ENCODE measurements at places on chromosomes 1 and 21.

DNA sequence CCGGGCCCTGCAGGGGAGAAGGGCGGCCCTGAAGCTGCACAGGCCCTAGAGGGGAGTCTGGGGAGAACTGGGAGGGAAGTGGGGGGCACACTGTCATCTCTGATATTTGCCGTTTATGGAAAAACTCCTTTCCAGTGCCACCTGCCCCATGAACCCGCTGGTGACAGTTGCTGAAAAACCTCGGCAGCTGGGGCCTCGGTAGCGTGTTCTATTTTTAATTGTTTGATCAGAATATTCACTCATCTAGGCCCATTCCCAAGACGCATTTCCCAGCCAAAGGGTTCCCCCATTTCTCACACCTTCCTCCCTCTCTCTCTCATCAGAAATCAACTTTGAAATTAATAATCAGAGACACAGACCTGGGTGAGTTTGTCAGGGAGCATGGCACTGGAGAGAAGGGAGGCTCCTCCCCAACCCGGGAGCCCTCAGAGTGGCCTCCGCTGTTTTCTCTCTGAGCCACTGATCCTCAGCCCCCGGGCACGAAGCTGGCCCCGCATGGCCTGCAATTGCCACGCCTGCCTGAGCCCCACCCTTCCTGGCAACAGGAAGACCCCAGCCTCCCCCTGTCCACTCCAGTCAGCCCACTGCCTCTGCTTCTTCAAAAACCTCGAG lies 111.1 kb downstream of the CASZ1 start:
- DNase-seq: no peak

GRCh38 chr21:18716578-18717138 lies 313.1 kb upstream of the TMPRSS15 start:
- DNase-seq: no peak

DNA sequence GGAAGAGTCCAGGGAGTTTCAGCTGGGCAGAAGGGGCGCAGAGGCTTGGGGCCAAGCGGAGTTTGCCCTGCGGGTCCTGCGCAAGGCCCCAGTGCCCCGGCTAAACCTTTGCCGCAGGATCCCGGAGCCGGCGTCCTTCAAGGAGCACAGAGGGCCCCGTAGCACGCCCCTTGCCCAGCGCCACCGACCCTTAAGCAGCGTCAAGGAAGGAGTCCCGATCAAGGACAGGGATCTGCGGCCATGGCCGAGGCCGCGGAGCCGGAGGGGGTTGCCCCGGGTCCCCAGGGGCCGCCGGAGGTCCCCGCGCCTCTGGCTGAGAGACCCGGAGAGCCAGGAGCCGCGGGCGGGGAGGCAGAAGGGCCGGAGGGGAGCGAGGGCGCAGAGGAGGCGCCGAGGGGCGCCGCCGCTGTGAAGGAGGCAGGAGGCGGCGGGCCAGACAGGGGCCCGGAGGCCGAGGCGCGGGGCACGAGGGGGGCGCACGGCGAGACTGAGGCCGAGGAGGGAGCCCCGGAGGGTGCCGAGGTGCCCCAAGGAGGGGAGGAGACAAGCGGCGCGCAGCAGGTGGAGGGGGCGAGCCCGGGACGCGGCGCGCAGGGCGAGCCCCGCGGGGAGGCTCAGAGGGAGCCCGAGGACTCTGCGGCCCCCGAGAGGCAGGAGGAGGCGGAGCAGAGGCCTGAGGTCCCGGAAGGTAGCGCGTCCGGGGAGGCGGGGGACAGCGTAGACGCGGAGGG lies 520 bp downstream of the CLIC6 start:
- peak; percentile 42 for DNase-seq

DNA sequence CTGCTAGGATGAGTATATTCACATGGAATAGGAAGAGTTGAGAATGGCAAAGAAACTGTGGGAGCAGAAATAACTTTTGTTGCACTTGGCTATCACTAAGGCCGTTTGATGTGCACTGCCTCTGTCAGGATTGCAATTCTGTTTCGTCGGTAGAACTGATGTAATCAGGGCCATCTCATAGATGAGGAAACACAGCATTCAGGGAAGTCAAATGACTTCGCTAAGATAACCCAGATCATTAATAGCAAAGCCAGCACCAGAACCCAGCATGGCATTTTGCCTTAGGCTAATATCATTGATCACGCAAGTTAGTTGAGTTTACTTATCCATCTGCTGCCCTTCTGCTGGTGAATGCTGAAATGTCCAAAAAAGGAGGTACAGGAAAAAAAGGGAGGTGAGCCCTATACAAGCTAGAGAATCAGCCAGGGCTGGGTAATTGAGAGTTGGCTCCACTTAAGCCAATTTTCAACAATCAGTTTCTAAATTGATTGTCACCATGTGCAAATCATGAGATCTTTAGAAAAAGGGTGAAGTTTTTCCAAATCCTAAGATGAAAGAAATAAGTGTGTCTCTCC lies 7.6 kb downstream of the RASSF5 start:
- DNase-seq: no peak

DNA sequence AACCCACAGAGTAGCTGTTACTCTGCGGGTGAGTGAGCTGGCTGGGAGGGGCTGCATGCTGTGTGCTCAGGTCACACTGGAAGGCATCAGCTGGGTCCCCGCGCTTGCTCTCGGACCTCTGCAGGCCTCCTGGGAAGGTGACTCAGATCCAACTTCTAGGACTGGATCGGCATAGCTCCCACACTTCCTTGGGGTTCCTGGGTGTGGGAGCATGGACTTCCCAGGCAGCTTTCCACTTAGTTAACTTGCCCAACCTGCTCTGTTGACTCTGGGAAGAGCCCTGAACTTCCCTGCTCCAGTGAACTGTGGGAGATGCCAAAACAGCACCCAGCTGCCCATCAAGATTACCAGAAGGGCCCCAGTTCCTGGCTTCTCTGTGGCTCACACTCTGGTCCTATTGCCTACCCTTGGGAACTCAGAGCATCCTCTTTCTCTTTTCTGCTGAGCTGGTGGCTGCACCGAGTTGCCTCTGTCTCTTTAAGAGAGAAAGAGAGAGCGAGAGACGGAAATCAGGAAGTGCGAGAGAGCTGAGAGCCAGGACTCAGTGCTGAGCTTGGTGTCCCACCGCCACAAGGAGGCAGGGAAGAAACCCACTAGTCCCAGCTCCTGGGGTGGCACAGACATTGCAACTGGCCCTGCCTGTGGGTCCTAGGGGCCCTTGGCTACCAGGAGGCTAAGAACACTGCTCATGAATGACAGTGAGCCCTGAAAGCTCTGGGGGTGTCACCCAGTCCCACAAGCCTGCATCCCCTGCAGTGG lies at the start of gene IKBKE:
Gene IKBKE (plus strand): TSS at position 544 of the 759 bp plus-strand sequence. CDS start 2,752 bp downstream, outside the sequence.
- DNase-seq: no peak

DNA sequence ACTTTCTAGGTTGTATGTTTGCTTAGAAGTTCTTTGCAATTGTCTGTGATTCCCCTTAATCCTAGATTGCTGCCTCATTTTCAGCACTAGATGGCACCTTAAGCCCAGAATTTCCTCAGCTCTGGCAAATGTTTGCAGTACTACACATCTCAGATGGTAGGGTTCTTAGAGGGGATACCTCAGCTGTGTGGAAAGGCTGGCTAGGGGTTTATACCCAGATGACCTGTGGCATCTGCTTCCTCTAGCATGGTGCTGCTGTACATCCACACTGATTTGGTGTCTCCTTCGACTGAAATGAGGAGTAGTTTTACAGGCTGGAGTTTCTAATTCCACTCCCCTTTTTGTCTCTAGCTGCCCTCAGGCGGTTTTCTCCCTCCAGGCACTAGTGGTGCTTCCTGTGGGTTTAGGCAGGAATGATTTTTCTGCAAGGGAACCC lies 23.5 kb downstream of the ASB17 start:
- DNase-seq: no peak

DNA sequence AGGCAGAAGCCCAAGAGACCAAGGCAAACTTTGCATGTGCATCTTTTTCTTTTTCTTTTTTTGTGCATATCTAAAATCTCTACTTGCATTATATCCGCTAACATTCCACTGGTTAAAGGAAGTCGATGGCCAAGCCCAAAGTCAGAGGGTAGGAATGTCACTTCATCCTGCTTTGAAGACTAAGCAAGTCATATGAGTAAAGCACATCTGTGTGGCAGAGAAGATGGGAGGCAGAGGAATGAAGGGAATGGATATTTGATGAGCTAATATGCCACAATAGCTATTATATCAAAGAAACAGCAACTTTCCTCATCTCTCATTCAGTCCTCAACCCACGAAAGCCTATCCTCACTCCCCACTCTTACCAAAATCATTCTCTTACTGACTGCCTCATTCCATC lies 59.3 kb downstream of the RNF220 start:
- no peak for DNase-seq

DNA sequence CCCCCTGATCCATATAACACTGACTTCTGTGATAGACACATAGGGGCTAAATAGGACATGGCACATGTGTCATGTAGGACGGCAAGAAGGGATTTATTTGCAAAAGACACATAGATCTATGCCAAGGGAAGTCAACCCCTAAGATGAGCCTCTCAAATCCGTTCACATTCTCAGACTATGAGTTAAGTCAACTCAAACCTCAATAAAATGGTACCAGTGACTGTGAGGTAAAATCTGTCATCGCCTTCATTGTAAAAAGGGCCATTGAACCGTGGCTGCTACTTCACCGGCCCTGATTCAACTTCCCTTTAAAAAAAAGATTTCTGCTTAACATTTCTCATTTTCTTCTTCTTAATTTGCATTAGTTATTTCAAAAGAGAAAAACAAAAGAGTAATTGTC lies 144.0 kb downstream of the ZNF281 start:
- DNase-seq: no peak

DNA sequence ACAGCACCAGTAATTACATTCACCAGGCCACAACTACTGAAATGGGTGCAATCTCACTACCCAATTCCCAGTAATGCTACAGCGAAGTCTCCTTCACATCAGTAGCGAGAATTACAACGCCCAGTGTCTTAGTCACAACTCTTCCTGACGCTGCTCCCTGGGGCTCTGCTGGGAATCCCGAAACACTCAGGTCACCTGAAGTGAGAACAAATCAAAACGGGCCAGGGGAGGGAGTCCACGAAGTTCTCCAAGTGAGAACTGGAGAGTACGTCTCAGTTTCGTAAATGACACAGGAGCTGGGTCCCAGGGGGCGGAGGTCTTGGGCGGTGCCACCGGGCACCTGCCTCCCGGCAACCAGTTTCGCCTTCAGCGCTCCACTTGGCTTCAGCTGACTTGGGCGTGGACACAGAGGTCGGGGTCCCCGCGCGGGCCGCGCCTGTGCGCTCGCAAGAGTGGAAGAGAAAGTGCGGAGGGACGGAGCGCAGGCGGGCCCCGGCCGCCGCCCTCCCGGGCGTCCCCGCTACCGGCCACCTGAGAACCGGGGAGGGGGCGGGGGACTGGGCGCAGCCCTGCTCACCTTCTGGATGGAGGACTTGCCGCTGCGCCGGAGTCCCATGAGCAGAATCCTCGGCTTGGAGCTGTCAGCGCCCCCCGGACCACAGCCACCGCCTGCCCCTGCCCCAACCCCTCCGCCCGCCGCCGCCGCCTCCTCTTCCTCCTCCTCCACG lies 575 bp downstream of the RRAGC start:
- DNase-seq: peak; percentile 42

DNA sequence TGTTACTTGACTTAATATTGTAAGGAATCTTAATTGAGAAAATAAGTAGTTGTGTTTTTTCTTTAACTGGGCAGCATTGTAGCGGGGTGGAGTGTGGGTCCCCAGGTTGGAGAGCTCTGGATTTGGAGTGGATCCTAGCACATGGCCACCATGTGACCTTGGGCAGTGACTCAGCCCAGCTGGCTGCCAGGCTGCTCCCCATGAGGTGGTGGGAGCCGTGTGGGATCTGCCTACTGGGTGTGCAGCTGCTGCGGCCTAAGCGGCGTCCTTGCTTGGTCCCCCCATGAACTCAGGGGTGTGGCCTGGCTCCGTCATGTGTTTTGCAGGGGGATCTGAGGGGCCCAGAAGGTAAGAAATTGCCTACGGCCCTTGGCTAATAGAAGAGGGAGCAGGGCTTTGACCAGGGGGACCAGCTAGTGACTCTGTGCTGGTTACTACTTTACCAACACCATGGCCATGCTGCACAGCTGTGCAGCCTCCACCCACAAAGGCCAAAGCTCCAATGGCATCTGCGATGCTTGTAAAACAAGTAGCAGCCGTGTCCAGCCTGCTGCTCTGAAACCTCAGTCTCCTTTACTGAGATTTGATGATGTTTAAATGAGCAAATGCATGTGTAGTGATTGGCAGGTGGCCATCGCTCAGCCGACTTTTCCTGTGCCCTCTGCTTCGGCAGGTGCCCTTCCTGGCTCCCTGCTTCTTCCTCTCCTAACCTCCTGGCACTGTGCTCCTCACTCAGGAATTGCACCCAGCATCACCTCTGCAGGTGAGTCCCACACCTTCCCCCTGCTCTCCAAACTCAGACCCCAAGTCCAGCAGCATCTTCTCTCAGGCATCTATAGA lies 68.3 kb downstream of the ADARB1 start:
- DNase-seq: no peak

- no peak for DNase-seq
Observed at GRCh38 chr1:37752213-37752582, 12.7 kb downstream of the EPHA10 start.

GRCh38 chr1:208820580-208821212 lies 576.5 kb upstream of the PLXNA2 start:
- DNase-seq: no peak

DNA sequence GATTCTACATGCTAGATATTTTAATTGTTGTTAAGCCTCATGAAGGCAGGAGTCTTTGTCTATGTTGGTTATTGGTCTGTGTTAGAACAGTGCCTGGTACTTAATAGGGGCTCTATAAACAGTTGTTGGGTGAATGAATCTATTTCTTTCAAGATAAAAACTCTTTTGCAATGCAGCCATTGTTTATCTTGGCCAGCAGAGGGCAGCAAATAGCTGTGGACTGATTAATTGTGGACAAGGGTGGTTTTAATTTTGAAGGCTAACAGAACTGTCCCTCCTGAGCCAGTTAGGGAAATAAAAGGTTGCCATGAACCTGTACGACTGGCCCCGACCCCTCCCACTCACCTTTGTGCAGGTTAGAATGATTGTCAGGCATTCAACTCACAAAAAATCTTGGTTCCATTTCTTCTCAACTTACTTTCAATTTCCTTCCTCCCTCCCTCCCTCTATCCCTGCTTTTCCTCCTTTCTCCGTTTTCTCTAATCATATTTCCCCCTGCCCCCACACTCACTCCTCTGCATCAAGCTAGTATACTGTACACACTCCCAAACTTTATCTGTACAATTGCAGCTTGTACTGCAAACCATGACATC lies 66.3 kb upstream of the DIRAS3 start:
- DNase-seq: no peak

GRCh38 chr1:54874079-54874830 lies 12.7 kb downstream of the DHCR24 start:
- DNase-seq: no peak

- peak; percentile 53 for DNase-seq
Observed at GRCh38 chr1:52552236-52552504, 722 bp downstream of the TUT4 start.

- DNase-seq: no peak
Observed at GRCh38 chr1:247077213-247077612, 1.4 kb downstream of the ZNF670 start.

- DNase-seq: no peak
Observed at GRCh38 chr1:244573768-244574167, 79.2 kb upstream of the DESI2 start.

DNA sequence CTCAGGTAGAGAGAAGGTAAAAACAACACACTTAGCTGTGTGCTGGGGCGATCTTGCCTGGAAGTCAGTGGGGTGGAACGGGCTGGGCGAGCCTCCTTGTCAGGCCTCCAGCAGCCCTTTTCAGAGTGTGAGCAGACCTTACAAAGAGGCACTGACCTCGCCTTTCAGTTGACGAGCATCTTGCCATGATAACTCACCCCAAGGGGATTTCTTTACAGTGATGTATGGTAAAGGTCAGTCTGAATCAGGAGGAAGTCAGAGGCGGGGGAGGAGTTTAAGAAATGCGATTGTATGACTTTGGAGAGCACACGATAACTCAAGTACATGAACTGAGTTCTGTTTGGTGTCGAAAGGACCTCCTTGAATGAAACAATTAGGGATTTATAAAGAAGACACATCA lies 326.5 kb upstream of the PROX1 start:
- DNase-seq: no peak

- no peak for DNase-seq
Observed at GRCh38 chr1:173917635-173918493, 737 bp upstream of the SERPINC1 start.
